ENCODE measurements at places on chromosomes 6 and 20. TPM values are rescaled to one million over a fixed set of nuclear protein-coding genes. Genes with fewer than 3 reads are reported as not detected.

DNA sequence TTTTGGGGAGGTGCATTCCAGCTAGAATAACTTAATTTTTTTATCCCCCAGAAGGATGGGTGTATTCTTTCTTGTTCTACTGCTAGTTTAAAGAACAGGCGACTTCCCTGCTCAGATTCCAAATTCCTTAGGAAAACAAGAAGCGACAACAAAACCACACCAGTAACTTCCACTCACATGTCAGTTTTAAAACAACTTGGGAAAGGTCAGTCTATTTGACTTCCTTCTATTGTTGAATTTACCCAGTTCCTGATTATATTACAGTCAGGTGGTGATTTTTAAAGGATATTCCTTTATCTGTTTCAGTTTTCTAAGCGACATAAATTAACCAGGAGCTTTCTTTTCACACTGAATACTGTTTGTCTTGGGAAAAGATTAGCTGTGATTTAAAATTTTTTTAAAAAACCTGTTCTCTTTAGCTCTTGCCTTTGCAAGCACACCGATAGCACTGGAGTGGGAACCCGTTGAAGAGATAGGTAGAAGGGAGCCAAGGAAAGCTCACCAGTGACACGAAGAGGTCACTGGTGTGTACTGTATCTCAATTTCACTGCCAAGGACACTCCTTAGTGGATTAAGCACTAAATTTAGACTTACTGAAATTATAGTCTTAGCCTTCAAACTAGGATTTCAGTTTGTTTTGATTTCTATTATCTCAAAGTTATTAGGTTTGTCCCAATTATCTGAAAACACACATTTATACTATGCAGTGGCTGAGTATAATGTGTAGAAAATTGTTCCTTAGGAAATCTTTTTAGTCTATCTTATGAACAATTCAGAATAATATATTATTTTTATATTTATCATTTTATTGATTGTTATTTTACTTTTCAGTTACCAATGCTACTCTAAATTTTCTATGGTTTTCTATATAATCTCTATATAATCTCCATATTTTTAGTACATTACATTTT lies 22.3 kb downstream of the MARCKS start:
- DNase-seq = peak; percentile 52

OR12D3 gene
- total RNA-seq = not detected

- DNase-seq = no peak
These were observed 135.2 kb downstream of the ELOVL4 start for GRCh38 chr6:79812195-79812594.

DNA sequence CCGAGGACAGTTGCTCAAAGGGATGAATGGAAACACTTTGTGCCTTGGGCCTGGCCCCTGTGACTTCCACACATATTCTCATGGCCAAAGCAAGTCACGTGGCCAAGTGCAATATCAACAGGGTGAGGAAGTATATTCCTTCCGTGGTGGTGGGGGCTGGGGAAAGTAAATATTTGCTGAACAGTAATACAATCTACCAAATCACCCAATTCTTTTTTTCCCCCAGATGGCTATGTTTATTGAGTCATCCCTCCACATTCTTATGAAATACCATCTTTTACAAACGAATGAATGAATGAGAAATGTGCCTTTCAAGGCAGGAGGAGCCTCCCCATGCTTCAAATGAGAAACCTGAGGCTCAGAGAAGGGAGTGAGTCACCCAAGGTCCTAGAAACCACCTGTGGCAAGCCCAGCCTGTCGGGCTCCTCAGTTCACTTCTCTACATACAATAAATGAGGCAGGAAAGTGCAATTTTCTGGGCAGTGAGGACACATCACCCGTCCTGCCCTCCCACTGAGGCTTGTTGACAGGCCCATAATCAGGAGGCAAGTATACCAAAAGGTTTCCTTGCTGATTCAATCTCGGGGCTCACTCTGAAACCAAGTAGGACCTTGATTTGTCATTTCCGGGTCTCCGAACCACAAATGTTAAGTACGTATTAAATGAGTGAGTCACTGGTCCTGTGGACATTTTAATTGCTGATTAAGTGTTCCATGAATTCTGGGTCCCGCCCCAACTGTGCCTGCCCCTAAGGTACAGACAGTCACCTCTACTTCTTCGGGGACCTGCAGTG lies 25.3 kb upstream of the TOP1 start:
- peak; percentile 95 for DNase-seq

DNA sequence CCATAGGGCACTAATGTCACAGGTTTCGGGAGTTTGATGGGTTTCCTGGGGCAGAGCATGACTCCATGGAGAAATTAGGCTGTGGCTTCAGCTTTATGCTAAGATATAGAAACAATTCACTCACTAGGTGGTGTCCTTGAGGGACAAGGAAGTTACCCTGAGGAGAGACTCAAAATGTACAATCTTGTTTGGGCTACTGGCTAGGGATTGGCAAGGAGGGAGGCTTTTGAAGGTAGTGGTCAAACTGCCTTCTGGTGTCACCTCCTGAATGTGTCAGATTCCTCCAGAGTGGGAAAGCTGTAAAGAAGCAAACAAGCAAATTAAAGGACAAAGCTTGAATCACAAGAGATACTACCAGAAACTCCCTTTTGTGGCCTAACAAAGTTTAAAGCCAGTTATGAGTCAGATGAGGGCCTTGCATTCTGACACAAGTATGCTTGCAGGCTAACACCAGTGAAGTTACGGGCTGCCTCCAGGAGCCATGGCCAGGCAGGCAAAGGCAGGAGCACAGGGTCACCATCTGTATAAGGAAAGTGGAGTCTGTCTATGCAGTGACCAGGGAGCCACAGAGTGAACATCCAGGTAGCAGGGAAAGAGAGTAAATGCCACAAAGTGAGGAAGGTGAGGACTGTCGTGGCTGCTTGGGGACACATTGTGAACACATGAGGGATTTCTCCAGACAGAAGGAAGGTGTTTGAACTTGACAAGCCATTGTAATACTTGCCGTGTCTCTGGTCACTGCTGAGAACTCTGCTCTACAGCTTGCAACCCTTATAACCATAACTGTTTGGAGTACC lies 107.7 kb upstream of the DTNBP1 start:
- no peak for DNase-seq

DNA sequence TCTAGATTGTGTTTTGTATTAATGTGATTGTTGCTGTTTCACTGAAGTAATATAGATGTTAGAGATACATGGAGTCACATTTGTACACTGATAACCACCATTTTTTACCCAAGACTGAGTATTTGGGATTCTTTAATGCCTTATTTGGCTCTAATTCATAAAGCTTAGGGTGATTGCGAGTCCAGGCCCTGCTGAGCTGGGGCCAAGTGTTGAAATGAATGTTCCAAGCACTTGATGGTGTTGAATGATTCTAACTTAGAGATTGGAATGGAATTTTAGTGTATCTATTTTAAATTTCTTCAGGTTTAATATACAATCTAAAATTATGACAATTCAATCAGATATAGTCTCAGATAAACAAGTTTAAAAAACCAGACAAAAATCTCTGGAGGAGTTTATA lies 329.4 kb upstream of the SLC35B3 start:
- no peak for DNase-seq

DNA sequence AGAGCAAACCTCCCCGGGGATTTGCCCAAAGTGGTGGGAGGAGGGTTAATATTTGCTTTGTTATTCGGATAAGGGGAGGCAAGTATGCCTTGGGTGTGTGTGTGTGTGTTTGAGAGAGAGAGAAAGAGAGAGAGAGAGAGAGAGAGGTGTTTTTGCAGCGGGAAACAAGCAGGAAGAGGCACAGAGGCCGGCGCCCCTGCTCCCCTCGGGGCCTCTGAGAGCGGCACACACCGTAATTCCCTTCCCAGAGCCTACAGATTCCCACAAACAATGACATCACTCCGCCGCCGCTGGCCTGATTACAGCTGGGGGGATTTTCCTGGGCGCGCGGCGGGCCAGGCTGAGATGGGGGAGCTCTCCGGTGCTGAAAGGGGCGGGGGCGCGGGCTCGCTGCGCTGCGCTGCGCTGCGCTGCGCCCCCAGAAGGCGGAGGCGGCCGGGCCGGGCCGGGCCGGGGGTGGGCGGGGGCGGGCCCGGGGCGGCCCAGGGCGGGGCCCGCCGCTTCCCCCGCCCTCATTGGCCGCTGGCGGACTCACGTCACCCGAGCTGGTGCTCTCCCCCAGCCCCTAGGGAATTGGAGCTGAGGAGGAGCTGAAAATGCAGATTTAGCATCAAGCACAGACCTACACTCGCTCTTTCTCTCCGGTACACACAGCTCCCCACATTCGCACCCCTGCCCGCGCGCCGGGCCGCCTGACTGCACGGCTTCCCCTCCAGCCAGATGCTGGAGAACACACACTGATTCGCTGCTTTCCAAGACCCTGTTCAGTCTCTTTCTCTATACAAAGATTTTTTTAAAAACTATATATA lies at the start of gene PCSK2:
Gene PCSK2 (plus strand): TSS at position 631 of the 809 bp plus-strand sequence. CDS start 266 bp downstream, outside the sequence.
- peak; percentile 68 for DNase-seq

DNA sequence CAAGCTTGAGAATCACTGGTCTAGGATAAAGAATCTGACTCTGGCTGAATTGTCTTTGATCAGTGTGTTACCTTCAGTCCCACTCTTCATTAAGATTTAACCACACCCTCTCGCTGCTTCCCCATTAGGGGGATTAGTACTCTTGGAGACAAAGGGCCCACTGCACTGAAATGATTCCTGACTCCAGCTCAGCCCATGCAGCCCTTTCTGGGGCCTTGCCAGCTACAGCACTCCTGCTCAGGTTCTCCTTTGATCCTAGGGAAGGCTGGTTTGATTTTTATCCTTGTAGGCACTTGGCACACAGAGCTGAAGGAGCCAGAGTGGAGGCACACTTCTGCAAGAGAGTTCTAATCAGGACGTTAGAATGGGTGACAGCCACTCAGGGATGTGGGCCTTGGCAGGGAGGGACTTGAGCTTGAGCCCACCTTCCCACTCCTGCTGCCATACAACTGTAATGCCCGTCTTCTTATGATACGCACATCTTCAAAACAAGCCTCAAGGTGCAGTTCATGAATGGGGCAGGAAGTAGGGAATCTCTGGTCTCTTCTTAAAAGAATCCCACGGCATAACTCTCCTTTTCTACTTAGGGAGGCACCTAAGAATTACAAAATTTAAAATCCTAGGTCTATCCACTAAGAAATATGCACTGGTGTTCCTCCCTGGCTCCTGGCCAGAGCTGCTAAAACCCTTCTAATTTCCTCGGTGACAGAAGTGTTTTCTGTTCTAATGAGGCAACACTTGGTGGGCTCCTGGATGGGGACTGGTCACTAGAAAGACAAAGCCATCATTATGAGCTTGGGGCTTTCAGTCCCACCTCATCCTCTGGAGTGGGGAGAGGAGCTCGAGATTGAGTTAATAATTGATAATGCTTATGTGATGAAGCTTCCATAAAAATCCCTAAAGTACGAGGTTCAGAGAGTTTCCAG lies 1.5 kb upstream of the SLA2 start:
- no peak for DNase-seq

- no peak for DNase-seq
These were observed 915 bp downstream of the PRRC2A start for GRCh38 chr6:31621320-31621939.

TDRD6 gene
- not detected for total RNA-seq

DNA sequence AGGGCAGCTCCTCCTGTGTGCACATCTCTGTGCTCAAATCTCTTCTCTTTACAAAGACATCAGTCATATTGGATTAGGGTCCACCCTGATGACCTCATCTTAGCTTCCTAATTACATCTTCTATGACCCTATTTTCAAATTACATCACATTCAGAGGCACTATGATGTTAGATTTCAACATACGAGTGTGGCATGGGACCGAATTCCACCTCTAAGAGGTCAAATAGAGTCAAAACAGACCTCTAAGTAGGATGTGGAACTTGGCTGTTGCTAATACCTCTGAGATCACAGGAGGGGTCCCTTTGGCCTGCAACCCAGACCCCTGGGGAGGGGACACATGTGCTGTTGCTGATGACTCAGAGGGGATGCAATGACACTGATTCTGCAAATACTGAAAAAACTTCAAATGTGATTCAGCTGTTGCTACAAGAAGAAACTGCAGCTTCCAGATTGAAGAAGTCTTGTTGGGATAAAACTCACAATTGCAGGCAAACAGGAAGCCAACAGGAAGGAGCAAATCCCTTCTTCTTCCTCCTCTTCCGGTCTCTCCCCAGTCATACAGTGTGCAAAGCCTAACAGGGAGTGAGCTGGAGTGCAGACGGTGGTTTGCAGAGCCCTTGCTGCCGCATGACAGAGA lies 216.2 kb downstream of the MYLK4 start:
- no peak for DNase-seq

DNA sequence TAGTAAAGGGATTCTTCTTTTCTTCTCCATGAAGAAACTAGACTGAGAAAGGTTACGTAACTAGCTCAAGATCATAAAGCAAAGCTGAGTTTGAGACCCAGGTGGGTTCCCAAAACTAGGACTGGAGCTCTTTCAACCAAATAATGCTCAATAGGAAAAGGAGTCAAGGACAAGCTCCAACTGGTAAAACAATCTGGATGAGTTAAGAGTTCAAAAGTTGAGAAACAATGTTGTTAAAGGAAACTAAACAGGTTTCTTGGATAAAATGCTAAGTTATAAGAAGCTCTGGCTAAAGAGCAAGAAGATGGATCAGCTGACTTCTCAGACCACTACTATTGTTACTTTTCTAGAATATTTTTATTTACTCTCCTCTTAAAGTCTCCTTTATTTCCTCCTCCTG lies 137.3 kb downstream of the MMS22L start:
- DNase-seq = no peak

KCNQ2 gene
- not detected for total RNA-seq

GRCh38 chr20:54092021-54092420 lies 21.6 kb upstream of the BCAS1 start:
- no peak for DNase-seq

DNA sequence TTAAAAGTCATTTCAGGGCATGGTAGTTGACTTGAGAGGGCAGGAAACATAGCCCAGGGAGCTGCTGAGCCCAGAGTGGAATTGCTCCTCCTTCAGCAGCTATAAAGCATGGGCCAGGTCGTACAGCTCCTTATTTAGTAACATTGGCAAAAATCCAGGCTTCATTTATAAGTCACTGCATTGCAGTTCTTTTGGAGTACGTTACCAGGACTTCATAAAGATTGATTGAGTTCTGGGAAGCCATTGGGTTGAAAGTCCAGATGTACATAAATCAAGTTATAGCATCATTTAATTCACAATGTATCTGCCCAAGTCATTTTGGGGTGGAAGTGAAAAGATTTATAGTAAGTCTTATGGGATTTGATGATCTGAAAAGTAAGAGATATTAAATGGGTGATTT lies 53.0 kb upstream of the ANKEF1 start:
- DNase-seq = no peak

GRCh38 chr6:103570431-103570830 lies 1289.3 kb downstream of the HACE1 start:
- no peak for DNase-seq

RAB44 gene
- total RNA-seq = not detected

- no peak for DNase-seq
These were observed 178.4 kb upstream of the EYA4 start for GRCh38 chr6:133062696-133063306.
